Anterior cingulate cortex (tissue), 58 donors: ENCODE measurements at places on chromosomes 6 and 20.
A peak's percentile ranks its signal among the peaks of the same experiment; 100 is the strongest.

GRCh38 chr20:34433391-34433790 lies 70.3 kb downstream of the ITCH start:
- DNase-seq = no peak

DNA sequence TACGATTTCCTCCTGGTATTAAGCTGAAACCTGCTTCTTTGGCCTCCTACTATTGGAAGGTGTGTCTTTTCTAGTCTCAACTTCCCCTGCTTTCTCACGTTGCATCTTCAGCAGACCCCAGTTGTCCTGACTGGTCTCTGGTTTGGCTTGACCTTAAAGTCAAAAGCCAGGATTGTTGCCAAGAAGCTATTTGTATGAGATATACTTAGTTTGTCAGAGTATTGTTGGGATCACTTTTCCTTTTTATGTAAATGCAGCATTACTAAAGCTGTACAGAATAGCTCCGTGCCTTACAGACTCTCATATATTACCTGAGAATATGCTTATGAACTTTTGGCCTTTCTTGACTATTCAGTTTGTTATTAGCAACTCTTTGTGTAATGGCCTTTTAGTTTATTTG lies 61.1 kb downstream of the TSPYL4 start:
- DNase-seq = no peak

DNA sequence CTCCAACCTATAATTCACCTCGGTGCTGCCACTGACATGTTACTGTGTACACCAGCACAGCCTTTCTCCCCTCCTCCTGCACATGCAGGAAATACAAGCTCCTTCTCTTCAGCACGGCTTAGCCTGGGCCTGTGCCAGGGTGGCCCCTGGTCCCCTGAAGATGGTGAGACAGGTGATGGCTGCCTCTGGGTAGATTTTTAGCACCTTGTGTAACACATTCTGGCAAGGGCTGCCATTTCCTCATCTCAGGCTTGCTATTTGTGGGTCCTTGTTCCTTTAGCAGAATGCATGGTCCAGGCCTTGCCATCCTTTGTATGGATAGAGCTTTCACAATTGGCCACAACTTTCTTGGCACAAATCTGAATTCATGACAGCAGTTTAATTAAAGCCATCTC lies 151.3 kb downstream of the CDC5L start:
- no peak for DNase-seq

DNA sequence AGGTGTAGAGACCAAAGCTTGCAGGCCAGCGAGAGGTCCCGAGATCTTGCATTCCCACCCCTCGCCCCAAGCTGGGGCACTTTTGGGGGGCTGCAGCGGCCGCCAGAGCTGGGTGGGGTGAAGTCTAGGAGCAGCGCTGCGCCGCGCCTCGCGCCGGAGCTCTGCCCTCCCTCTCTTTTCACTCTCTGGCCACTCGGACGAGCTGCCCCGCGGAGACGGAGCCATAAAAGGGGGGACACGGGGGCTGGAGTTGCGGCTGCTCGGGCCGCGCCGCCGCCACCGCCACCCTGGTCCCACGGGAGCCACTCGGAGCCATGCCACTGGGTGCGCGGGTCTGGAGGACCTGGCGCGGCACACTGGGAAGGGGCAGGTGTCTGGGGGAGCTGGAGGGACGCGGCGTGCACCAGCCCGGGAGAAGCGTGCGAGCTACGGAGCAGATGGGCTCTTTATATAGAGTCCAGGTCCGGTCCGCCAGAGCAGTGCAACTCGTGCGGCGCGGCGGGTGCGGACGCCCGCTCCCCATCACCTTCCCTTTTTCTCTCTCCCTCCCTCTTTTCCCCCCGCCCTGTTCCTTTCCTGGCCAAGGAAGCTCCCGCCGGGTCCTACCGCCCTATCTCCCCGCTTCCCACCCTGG lies 687 bp upstream of the HTR1B start:
- no peak for DNase-seq

- DNase-seq = no peak
Observed at GRCh38 chr6:2875359-2876191, 27.5 kb downstream of the SERPINB9 start.

DNA sequence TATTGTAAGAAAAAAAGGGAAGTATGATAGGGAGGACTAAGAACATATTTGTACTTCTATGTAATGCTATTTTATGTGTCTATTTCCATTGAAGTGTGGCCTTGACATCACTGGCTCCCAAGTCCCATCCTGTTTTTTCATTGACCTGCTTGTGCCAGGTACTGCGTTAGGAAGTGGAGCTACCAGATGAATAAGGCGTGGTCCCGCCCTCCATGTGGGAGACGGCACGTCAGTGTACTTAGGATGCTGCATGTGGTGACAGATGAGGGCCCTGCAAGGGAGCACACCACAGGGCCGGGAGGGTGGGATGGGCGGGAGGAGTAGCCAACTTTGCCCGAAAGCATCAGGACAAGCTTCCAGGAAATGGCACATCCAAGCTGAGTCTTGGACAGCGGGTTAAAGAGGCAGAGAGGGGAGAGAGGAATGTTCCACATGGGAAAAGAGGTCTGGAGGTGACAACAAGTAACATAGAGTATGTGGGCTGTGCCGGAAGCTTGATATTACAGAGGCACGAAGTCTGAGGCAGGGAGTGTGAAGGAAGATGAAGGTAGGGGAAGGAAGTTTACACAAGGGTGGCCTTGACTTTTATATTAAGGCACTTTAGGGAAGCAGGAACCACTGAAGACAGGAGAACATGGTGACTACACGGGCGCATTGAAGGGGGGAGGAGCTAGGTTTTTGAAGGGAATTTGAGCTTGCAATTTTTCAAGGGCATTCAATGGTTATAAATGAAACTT lies 140.6 kb downstream of the MTHFD1L start:
- no peak for DNase-seq

- peak; percentile 64 for DNase-seq
Observed at GRCh38 chr6:56595490-56596122, 47.1 kb downstream of the DST start.

DNA sequence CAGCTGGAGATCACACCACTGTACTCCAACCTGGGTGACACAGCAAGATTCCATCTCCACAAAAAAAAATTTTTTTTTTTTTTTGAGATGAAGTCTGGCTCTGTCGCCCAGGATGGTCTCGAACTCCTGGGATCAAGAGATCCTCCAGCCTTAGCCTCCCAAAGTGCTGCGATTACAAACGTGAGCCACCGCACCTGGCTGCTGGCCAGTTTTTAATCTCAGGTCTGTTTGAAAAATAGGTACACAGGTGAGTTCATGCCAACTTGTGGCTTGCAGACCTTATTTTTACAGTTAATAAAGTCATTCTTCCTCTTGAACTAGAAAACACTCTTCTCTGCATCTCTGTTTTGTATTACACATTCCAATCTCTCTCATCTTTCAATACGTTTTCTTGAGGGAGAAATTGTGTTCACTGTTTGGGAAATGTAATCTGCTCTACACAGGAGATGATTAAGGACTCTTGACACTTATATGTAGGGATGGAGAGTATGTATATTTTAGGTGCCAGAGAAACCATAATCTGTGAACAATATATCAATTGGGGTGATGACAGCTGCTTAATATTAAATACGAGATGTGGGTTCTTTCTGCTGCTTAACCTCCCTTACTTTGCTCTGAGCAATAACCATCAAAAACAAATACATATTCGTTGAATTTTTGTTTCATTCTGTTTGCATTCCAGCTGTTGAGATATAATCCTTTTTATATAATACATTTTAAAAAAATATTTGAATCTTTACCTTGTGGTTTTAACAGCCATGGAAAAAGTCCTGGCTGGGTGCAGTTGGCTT lies 17.7 kb upstream of the RIPOR3 start:
- no peak for DNase-seq

DNA sequence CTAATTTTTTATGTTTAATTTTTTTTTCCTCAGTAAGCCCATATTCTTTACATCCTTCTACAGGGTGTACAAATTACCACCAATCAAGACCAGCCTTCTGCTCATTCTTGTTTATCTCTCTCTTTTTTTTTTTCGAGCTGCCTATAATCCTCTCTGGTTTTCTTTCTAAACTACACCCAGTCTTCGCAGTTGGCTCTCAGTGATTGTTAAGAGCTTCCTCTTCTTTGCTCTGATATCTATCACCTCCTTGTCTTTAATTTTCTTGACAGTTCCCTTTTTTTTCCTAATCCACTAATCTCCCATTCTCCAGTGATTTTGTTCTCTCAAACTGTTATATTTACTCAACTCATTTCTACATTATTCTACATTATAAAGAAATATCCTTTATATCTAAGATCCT lies 38.5 kb upstream of the PTPRK start:
- no peak for DNase-seq

- DNase-seq = no peak
Observed at GRCh38 chr6:168734523-168734922, 293.5 kb downstream of the SMOC2 start.

DNA sequence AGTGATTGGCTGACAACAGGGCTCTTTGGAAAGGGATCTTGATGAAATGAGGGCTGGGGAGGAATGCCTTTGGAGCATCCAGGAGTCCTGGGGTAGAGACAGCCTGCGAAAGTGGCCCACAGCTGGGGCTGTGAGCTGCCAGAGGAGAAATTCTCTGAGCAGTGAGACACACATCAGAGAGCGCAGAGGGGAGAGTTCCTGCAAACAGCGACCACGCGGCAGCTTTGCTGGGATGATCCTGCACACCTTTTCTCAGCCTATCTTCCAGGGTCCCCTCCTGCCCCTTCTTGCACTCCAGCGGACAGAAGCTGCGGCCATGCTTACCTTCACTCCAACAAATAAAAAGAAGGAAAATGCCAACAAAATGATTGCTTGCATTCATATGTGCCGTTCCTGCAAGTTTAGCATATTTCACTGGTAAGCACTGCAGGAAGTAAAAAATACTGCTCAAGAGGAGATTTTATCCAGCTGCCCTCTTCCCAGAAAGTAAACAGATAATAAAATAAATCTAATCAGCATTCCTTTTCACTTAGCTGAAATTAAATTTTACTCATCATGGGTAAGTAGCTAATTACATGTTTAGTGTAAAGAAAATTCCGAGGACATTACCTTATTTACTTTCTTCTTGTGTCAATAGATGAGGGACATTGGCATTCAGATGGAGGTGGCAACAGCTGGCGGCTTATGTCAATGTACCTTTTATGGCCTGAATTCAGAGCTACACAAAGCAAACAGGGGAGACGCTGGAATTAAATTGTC lies 339.9 kb upstream of the ARID1B start:
- no peak for DNase-seq

- peak; percentile 73 for DNase-seq
Observed at GRCh38 chr6:143510991-143511891, at the start of gene FUCA2. Gene FUCA2, minus strand, starts transcription at chr6:143511720. Its CDS starts 86 bp downstream, at chr6:143511634.

- peak; percentile 54 for DNase-seq
Observed at GRCh38 chr20:35447082-35447789, 8.2 kb upstream of the CEP250 start.

- DNase-seq = no peak
Observed at GRCh38 chr6:73577676-73578075, 56.8 kb upstream of the EEF1A1 start.

GRCh38 chr6:127199470-127199869 lies 67.2 kb upstream of the RNF146 start:
- no peak for DNase-seq

DNA sequence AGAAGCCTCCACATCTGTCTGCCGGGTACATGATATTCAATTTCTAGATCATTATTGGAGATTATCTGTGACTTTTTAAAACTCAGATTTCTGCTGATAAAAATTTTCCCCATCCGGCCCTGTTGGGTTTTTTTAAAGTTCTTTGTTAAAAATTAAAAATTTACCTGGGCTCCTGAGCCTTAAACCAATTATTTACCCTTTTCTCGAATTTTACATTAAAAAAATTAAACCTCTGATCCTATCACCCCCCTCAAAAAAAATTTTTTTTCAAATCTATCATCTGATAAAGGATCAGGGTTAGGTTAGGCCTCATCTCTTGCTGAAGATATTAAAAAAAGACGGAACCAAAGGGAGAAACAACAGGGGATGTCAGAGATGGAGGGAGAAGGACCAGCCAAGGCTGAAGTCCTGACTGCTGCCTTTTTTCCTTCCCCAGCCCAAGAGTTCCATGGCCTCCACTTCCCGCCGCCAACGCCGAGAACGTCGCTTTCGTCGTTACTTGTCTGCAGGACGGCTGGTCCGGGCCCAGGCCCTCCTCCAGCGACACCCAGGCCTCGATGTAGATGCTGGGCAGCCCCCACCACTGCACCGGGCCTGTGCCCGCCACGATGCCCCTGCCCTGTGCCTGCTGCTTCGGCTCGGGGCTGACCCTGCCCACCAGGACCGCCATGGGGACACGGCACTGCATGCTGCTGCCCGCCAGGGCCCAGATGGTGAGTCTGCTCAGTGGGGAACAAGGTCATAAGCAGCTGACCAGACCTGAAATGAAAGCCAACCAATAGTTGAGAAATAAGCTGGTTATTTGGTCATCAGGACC lies 527 bp downstream of the NFKBIL1 start:
- DNase-seq = no peak

DNA sequence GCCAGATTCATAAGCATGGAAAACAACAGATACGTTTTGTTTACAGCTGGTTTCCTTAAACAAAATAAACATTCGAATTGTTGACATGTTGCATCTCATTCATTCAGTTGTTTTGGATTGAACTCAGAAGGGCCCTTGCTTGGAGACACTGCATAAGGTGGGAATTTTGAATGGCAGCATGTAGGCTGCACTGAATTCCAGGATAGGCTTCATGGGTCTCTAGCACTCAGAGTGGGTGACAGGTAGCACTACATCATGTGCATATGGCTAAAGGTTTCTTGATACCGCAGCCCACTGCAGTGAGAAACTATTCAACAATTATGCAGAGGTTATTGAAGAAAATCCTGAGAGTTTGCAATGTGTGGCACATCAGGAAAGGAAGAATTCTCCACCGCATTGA lies 1.6 kb downstream of the BEND6 start:
- DNase-seq = no peak

GRCh38 chr6:75285283-75285639 lies 669 bp upstream of the TMEM30A start:
- DNase-seq = no peak

DNA sequence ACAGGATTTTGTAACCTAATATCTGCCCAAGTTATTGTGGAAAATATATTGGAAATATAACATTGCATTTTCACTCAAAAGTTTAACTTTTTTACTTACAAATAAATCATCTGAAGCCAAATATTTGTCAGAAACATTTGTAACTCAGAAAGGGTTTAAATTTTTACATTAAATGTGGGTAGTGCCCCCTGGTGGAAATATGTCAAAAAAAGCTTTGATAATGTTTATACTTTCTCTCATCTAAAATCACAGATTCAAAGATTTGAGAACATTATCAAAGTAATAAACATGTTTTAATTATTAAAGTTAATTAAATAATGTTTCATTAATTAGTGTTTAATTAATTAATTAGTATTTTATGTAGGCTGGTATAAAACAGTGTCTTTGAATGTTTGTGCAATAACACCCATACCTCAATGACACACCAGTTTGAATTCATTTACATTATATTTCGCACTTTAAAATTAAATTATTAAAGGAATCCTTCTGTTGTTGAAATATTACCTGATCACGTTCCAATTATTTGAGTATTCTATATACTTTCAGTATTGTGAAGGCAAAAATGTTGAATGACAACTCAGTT lies 320.1 kb upstream of the FKBP1C start:
- no peak for DNase-seq

DNA sequence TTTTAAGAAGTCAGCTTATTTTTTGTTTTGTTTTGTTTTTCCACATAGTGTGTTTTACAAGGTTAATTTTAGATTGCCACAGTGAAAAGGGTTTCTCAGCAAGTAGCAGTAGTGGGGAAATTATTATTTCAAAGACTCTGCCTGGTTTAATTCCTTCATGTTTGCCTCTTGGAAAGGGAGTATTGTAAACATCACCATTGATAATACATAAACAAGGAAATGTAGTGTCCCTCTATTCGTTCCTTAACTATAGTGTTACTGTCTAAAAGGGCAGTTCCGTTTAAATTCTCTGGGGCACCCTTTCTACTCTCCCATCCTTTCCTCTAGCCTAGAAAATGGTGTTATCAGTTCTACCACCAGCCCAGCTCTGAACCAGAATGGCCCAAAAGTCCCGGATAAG lies 391.0 kb upstream of the SOX4 start:
- no peak for DNase-seq
